ENCODE measurements at places on chromosomes 3 and 15.

- no peak for DNase-seq
Measured at GRCh38 chr15:101801048-101801447, 2.3 kb upstream of the OR4F6 start.

DNA sequence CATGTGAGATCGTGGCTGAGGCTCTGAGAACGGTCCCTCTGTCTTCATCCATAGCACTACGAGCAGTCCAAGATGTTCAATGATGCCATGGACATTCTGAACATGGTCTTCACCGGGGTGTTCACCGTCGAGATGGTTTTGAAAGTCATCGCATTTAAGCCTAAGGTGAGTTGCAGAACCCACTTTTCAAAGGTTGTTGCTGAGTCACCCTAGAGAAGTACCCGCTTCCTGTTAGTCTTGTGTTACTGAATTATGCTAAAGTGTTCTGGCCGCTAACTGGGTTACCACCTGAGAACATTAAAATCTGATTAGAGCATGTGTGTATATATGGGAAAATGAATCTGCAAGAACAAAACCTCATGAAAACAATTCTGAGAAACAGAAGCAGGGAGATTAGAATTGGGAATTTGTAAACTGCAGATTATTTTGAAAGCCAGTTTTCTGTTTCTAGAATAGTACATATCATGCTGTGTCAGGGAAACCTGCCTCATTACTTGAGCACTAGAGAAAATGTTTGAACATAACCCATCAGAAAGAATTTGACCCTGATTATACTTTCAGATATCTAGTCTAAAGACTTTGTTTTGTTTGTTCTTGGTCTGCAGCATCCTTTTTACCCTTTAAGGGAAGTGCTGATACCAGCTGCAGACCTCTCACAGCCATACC is 92.6 kb downstream of the CHDH start:
- DNase-seq = no peak

DNA sequence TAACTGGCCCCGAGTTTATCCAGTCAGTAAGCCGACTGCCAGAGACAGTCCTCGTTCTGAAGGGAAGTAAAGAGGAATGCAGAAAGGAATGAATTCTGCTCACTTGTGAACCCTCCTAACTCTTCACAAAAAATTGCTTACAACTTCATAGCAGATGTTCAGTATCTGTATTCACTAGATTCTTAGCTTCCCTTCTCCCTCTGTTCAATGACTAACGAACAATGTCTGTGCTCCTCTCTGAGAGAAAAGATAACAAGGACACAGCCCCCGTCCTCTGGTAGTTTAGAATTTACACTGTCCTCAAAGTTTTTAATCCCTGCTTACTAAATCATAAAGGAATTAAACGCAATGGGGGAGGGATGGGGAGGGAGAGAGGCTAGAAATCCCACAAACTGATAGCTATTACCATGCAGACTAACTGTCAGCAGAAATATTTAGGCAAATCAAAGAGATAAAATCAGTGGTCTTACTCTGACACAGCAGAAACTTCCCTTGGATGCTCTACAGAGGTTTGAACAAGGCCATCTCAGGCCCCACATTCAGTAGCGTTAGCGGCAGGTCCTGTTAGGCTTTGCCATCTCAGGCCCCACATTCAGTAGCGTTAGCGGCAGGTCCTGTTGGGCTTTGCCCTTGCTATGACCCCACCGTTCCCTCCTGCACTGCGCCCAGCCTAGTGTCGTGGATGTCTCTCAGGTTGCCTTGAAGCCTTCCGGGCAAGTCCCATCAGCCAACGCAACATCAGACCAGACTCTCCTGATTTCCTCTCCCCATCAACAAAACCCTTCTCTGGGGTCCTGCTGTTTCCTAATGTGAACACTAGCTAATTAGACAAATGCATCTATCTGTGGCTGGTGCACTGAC is 23.4 kb downstream of the NRROS start:
- no peak for DNase-seq

- no peak for DNase-seq
Measured at GRCh38 chr3:14209581-14210289, 31.1 kb downstream of the LSM3 start.

DNA sequence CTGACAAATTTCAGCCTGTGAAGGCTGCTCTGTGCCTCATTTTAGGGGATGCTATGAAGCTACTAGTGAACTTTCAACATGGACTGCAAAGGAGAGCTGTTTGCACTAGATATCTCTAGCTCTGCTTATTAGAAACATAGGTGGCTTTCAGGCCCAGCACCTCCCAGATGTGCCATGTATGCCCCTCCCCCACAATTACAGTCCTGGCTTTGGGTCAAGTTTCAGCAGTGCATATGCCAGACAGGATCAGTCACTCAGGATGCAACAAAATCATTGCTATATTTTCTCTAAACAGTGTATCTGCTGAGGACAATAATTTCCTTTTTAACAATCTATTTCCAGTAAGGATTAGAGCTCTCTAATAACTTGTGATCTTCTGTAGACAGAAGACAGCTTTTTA is 178.8 kb upstream of the STAC start:
- no peak for DNase-seq

GRCh38 chr3:65894679-65895453 is 143.9 kb downstream of the MAGI1 start:
- peak; percentile 46 for DNase-seq

DNA sequence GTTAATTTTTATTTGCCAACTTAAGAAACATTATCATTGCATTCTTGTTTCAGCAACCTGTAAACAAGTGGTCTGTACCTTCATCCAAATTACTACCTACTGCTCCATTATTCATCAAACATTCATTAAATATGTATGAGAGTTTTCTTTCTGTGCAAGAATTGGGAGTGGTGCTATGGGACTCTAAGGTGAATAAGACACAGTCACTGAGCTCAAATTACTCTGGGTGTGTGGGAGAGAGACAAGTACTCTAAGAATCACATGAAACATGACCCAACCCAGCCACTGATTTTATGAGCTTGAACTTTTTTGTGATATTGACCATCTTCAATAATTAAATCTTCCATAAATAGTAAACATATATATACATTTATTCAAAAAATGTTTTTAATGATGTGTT is 227.2 kb upstream of the TP63 start:
- no peak for DNase-seq

DNA sequence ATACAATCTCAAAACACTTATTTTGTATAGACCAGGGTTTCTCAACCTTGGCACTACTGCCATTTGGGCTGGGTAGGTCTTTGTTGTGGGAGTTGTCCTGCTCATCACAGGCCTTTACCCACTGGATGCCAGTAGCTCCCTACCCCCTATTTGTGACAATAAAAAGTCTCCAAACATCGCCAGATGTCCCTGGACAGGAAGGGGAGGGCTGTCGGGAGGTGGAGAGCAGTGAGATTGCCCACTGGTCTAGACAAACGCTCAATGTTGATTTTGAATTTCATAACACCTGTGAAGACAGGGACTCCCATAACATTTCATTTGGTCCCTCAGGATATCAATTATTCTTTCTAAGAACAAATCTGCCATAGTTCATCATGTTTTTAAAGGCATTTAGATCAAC is 151.7 kb upstream of the PTPRG start:
- no peak for DNase-seq

DNA sequence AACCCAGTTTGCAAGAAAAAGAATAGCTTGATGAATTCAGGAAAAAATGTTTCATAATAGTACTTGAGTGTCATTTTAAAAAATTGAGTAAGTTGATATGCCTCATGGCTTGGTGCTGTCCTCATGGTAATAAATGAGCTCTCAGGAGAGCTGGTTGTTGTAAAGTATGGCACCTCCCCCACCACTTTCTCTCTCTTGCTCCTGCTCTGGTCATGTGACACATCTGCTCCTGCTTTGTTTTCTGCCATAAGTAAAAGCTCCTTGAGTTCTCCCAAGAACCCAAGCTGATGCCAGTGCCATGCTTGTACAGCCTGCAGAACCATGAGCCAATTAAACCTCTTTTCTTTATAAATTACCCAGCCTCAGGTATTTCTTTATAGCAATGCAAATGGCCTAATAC is 108.8 kb upstream of the CRBN start:
- DNase-seq = no peak

DNA sequence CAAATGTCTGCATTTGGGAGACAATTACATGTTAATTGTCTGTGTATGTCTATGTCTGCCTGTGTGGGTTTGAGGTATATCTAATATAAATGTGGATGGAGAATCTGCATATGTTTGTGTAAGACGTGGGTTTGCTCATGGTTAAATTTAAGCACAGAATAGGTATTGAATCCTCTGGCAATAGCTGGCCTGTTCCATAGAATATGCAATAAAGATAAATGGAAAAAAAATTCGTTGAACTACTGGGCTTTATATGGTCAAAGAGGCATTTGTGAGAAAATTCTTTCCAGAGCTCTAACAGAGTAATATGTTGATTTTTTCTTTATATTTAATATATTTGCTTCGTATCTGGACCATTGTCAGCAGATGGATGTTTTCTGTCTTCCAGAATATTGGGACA is 1.4 kb downstream of the VPS8 start:
- DNase-seq = no peak

GRCh38 chr15:90101130-90101968 is 919 bp downstream of the IDH2 start:
- DNase-seq = no peak

- no peak for DNase-seq
Measured at GRCh38 chr3:175672119-175672689, 813.1 kb downstream of the NAALADL2 start.

DNA sequence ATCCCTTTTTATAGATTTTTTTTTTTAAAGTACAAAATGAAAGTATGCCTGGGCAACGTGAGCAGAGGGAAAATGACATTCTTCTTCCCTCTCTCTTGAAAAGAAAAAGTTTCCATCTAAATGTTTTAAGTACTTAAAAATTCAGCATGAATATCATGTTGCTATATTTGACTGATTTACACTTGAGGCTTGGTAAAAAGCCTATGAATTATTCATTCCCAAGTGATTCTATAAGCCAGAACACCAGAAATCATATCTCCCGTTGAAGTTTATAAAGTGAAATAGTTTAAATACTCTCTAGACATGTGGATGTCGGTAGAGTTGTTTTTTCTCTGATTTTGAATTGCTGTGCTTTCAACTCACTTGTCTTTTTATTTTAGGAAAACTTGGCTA is 276.2 kb upstream of the RARB start:
- no peak for DNase-seq

DNA sequence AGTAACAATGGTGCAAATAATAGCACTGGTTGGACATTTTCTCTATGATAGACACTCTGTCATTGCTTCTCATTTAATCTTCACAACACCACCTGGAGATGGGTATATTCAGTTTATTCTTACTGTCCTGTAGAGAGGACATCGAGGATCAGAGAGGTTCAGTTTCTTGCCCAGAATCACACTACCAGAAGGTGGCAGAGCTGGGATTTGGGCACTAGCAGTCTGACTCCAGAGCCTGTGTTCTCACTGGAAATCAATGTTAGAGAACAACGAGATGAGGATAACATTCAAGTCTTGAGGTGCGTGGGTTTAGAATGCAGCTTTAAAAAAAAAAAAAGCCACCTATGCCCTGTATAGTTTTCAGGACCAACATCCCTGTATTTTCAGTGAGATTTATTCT is 127.8 kb downstream of the SYNPR start:
- DNase-seq = no peak

DNA sequence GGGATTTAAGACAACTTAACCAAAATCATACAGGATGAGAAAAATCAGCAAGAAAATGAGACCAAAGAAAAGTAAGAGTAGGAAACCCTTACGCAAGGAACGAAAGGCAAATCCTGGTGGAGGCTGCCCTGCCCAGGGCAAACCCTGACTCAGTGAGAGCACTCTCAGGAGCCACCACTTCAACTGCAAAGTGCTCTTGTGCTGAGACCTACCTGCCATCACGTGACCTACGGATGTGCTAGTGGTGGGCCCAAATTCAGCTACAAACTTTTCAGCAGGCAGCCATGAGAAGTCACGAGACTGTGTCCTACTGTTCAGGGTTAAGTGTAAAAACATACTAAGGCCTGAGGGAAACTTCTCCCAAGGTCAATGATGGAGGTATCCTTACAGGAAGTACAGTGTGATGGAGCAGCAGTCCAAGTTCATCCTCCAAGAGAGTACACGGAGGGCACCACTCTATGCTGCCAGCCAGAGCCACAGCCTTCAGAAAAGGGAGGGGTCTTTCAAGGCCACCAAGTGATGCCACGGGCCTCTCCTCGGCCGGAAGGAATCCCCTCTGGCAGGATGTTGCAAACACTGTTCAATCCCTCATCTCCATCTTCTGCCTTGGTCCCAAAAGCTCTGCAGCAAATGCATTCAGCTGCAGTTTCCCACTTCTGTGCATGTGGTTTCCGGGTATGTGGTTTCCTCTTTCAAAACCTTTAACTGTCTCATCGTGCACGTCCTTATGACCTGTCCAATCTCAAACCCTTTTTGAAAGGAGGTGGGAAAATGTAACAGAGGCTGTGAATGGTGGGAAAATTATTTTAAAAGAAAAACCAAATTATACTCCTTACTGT is 9.5 kb downstream of the CHSY1 start:
- no peak for DNase-seq

GRCh38 chr3:170610321-170610884 is 24.5 kb upstream of the SLC7A14 start:
- no peak for DNase-seq

DNA sequence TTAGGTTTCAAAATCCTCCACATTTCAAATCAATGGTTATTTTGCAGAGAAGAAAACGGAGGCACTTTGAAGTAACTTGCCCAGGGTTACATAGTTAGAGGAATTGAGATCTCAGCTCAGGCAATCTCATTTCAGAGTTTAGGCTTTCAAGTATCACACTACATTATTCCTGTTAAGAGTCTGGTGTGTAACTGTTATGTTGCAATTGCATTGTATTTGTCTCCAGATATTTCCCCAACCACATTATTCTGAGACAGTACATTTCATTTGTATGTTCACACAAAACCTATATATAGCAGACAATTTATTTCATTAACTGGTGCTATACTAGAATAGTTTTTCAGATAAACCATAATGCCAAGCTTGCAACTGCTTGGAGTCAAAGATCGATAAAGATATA is 154.2 kb upstream of the TSPAN3 start:
- DNase-seq = no peak

DNA sequence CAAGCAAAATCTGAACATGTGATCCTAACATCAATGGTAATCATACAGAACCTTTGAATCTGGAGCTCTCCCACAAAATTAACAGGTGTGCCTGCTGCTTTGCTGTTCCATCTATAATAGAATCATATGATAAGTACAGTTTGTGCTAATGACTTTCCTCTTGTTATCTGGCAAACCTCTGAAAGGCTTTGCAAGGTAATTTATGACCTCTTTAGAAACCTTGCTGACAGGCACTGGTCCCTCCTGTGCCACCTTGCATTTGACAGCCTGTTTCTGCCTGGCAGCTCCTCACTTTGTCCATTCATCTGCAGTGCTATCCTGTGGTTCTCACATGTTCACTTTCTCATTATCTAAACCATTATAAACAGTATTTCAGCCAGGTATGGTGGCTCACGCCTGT is 10.2 kb upstream of the HTR3C start:
- DNase-seq = no peak

- no peak for DNase-seq
Measured at GRCh38 chr15:90886291-90886614, 1.9 kb downstream of the FES start.

DNA sequence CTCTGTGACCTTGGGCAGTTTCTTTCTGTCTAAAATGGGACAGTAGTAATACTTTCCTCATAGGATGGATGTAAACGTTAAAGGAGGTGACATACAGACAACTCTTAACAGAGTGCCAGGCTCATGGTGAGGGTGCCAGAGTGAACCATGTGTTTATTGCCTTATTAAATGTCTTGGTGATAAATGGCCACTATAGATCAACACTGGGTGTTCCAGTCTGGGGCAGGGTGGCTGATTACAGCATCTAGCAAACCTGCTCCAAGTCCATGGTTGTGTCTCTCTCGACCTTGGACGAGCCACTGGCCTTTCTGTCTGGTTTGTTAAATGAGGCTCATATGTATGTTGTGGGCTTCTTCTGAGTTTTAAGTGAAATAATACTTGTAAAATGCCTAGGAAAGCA is 75.1 kb downstream of the TRAK1 start:
- DNase-seq = no peak
